ENCODE measurements at places on chromosomes 2 and 18.

DNA sequence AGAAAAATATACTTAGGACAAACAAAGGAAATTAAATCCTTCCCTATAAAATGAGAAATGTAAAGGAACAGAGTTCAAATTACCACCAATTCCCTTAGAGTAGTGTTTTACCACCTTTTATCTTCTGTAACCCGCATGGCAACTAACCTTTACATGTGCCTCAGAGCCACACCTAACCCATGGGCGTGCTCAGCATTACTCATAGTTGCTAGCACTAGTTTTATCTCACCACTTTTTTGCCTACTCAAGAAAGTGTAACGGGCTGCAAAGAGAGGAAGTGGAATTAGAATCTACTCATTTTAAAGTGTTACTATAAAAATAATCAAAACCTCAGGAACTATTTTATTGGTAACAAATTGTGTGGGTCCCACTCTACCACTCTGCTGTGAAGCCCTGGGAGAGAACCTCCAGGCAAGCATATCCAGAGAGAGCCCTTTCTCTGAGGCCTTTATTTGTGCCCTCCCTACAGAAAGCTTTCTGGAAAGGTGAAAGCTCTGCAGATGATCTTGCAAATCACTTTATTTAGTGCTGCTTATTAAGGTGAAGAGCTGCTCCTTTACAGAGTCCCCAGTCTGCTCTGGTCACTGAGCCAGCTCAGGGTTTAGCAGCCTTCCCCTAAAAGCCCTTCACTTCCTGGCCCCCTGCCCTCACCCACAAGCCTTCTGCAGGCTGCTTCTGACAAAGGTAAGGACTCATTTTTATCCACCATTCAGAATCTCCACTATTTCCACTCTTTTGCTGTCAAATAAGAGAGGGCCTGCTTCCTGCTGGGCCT is 98.8 kb downstream of the TRABD2A start:
- DNase-seq: peak; percentile 50

GRCh38 chr2:227728035-227728434 is at the start of gene SCYGR7:
TSS of gene SCYGR7 (plus strand) at chr2:227728335. CDS start at chr2:227728335, 0 bp downstream.
- no peak for DNase-seq

DNA sequence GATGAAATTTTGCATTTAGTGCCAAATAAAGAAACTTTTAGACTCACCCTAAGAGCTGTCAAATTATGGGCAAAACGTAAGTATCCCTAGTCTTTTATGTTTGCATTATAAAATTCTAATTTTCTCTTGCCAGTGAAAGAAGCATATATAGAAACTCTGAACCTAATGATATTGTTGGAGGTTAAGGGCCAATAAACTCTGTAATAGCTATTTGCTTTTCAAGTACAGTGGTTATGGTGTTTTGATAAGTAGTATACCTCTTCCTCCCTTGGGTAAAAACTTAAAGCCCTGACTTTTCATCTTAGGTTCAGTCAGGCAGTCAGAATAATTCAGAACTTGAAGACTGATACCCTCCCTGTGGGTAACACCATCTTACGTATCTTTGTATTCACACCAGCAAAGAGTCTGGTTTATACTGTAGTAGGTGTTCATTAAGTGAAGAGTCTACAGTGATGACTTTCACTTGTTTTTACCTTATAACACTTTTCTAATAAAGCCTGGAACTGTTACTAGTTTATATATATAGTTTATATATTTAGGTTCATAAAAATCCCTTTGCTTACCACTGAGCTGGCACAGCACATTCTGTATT is 19.1 kb downstream of the PAPOLG start:
- no peak for DNase-seq

- no peak for DNase-seq
Observed at GRCh38 chr18:27428120-27428519, 243.0 kb upstream of the CHST9 start.

- DNase-seq: no peak
Observed at GRCh38 chr2:127045792-127046501, 61.0 kb downstream of the BIN1 start.

DNA sequence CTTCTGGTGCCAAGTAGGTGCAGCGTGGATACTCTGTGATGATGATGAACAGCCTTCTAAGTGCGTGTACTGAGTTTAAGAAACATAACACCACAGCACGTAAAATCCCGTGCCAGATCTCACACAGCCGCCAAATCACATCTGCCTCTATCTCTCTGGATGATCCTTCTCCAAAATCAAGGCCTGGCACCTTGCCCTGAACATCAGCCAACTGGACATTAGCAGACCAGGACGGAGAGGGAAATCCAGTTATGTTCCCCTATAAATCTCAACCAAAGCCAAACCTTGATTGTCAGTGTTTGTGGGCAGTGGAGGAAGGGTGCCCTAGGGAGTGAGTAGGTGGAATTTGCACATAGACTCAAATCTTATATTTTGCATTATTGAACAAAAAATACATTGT is 164.3 kb downstream of the MIB1 start:
- DNase-seq: no peak

GRCh38 chr2:152421521-152422370 is 86.8 kb downstream of the FMNL2 start:
- DNase-seq: no peak

GRCh38 chr2:165637396-165637795 is 156.7 kb downstream of the GALNT3 start:
- DNase-seq: no peak

DNA sequence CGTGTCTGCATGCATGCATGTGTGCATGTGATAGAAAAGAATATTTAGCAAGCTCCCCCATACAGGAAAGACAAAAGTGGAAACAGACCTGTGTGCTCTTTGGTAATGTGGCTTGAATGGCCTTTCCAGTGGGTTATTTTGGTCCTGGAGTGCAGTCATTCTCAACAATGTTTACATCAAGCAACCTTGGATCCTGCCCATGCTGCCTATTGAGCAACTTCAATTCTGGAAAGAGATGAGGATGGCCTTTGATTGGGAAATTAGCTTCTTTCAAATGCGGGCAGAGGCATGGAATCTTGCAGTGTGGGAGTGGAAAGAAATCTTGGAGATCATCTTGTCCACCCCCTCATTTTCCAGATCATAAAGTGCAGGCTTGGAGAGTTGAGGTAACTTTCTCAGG is 87.2 kb upstream of the SMAD2 start:
- DNase-seq: no peak

DNA sequence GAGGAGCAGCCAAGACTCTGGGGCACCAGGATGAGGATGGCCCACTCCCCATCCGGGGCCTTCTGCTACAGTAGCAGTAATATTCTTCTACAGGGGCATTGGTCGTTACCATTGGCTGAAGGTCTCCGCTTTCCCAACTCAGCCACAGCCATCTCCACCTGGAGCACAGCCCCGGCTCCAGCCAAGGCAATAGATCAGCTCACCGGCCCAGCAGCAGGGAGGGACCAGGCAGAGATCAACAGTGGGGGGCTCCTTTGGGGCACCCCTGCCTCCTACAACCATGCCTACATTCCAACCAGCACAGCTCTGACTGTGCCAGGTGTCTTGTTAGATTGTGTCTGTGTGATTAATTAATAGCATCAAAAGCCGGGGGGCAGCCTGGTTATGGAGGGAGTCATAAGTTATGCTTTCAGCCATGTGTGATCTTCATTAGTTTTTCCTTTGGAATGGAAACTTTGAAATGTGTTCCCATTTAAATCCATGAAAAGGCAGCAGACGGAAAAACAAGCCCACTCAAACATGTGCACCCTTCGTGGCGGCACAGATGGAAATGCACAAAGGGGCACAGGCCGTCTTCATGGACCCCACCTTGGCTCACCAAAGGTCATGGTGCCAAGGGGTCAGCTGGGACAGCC is 68.6 kb upstream of the BZW1 start:
- DNase-seq: no peak

DNA sequence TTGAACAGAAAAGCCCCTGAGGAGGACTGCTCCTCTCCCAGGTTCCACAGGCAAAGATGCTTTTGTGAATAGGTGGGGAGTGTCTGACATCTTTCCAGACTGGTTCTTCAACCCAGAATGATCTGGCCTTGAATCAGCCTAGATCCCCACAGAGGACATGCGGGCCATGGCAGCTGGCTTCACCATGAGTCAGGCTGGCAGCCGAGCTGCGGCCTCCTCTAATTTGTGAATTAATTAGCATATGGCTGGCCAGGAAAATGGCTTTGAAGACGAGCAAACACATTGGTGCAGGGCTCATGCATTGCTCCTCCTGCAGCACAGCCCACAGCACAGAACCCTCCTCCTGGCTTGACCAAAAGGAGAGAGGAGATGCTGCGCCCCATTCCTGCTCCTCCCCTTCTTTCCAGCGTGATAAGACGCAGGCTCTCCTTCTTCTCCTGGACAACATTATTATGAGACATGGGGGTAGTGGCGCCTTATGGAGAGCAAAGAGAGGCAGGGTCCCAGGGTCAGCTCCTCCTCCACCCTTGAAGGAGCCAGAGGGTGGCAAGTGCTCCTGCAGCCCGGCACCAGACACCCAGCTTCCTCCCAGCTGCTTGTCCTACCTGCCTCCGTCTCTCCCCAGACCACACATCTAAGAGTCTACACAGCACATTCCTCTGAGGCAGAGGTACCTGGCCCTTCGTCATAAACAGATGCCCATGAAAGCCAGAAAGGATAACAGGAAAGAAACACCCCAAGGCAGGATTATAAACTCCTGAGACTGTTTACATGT is 66.7 kb downstream of the EDAR start:
- no peak for DNase-seq

- DNase-seq: no peak
Observed at GRCh38 chr2:101981504-101981903, 10.3 kb upstream of the IL1R2 start.
